Mesangial cell (primary cell): ENCODE measurements at places on chromosomes 7 and 10. TPM values are rescaled to one million over a fixed set of nuclear protein-coding genes. Genes with fewer than 3 reads are reported as not detected.

Gene PRSS37
- total RNA-seq: not detected in 2 replicates

Gene PRKAG2
- total RNA-seq: 23.8 and 26.6 TPM in 2 replicates

Gene LRRD1
- total RNA-seq: not detected in 2 replicates

Gene MOGAT3
- total RNA-seq: not detected in 2 replicates

Gene PRKCQ
- total RNA-seq: 0.65 and 4.6 TPM in 2 replicates

Gene IFIT3
- 4.3 and 5.4 TPM in 2 replicates for total RNA-seq

Gene TDRD1
- not detected in 2 replicates for total RNA-seq

Gene TBX20
- total RNA-seq: not detected in 2 replicates

Gene TLL2
- total RNA-seq: 3.7 and 5.7 TPM in 2 replicates

Gene CXCL12
- total RNA-seq: 0.81 and 4.7 TPM in 2 replicates
